Cardiac fibroblast (primary cell): ENCODE measurements at places on chromosomes 3 and 15.

DNA sequence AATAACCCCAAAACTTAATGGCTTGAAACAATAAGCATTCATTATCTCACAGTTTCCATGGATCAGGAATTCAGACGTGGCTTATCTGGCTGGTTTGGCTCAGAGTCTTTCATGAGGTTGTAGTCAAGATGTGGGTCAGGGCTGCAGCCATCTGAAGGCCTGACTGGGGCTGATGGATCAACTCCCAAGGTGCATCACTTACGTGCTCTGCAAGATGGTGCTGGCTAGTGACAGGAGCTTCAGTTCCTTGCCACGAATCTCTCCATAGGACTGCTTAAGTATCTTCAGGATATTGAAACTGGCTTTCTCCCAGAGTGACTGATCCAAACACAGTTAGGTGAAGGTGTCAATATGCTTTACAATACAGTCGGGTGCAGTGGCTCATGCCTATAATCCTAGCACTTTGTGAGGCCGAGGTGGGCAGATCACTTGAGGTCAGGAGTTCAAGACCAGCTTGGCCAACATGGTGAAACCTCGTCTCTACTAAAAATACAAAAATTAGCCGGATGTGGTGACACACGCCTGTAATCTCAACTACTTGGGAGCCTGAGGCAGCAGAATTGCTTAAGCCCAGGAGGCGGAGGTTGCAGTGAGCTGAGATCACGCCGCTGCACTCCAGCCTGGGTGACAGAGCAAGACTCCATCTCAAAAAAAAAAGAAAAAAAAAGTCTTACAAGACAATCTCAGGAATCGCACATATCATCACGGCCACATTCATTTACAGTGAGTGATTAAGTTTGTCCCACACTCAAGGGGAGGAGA is 28.5 kb upstream of the PTPRG start:
- DNase-seq = no peak

DNA sequence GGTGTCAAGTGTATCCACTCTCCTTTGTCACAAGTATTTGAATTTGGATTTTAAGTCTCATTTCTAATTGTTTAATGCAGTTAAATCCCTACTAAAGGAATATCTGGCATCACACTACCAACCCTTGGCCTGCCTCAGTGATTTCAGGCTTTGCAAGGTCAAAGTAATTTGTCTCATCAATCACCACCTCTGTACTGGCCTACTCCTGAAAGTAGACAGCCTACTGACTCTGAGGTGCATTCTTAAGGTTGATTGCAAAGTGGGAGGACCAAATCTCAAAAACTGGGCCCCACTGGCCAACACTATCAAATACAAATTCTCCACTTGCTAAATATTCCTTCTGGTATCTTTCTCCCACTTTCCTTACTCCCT is 851 bp upstream of the TEX55 start:
- no peak for DNase-seq

GRCh38 chr15:73326157-73326556 is 42.6 kb downstream of the HCN4 start:
- no peak for DNase-seq

DNA sequence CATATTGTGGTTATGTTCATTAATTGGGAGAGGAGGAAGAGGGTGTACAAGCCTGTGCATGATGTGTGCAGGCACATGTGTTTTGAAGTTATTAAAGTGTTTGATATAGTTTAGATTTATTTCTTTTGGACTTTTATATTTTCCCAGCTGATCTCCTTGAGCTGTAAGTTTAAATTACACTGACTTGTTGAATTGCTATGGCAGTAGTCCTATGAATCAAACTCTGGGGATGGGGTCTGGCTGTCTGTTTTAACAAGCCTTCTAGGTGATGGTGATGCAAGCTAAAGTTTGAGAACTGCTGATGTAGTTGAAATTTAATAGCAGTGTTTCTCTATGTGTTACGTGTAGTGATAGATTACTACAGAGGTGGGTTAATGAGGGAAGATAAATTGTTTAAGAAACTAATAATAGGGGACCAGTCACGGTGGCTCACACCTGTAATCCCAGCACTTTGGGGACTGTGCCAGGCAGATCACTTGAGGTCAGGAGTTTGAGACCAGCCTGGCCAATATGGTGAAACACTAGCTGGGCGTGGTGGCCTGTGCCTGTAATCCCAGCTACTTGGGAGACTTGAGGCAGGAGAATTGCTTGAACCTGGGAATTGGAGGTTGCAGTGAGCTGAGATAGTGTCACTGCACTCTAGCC is 7.0 kb downstream of the ARIH1 start:
- DNase-seq = no peak

- DNase-seq = no peak
These were observed 96.2 kb downstream of the IGF1R start for GRCh38 chr15:98744506-98744905.

- peak; percentile 36 for DNase-seq
These were observed 61.0 kb downstream of the IQSEC1 start for GRCh38 chr3:13012221-13012691.

DNA sequence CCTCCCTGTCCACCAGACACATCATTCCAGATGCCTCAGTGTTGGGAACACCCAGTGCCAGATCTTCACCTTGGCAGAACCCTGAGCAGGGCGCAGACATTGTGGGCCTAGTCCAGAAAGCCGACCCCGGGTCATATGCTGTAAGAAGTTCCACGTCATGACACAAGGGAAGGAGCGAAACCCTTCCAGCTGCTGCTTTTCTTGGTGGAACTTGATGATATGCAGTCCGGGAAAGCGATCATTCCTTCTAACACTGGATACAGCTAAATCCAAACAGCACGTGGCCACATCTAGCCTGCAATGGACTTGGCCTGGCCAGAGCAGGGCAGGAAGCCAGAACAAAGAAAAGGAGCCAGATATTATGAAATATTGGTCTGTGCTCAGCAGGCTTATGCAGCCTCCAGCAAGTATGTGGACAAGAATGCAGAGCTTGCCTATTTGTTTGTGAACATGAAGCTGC is 22.0 kb downstream of the GASK1A start:
- DNase-seq = peak; percentile 99

- no peak for DNase-seq
These were observed 435.0 kb upstream of the ATP10A start for GRCh38 chr15:26298010-26298658.

GRCh38 chr15:79962178-79962577 is 8.8 kb downstream of the BCL2A1 start:
- DNase-seq = no peak

GRCh38 chr3:186511245-186511644 is 32.9 kb downstream of the CRYGS start:
- DNase-seq = no peak

- DNase-seq = peak; percentile 52
These were observed 11.5 kb downstream of the ITPR1 start for GRCh38 chr3:4504340-4505261.

DNA sequence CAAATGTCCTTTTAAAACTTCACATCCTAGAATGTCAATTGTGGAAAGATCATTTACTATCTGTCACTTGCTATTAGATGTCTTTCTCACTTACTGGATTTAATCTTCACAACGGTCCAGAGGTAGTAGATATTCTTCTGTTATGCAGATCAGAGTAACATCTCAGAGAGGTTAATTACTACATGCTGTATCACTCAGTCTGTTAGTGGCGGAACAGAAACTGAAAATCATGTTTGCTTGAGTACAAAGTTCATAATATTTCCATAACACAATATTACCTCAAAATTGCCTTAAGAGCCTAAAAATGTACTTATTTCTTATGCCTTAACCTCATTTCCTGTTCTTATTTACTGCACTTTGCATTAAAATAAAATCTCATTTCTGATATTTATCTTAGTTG is 28.6 kb upstream of the GPR149 start:
- DNase-seq = no peak

DNA sequence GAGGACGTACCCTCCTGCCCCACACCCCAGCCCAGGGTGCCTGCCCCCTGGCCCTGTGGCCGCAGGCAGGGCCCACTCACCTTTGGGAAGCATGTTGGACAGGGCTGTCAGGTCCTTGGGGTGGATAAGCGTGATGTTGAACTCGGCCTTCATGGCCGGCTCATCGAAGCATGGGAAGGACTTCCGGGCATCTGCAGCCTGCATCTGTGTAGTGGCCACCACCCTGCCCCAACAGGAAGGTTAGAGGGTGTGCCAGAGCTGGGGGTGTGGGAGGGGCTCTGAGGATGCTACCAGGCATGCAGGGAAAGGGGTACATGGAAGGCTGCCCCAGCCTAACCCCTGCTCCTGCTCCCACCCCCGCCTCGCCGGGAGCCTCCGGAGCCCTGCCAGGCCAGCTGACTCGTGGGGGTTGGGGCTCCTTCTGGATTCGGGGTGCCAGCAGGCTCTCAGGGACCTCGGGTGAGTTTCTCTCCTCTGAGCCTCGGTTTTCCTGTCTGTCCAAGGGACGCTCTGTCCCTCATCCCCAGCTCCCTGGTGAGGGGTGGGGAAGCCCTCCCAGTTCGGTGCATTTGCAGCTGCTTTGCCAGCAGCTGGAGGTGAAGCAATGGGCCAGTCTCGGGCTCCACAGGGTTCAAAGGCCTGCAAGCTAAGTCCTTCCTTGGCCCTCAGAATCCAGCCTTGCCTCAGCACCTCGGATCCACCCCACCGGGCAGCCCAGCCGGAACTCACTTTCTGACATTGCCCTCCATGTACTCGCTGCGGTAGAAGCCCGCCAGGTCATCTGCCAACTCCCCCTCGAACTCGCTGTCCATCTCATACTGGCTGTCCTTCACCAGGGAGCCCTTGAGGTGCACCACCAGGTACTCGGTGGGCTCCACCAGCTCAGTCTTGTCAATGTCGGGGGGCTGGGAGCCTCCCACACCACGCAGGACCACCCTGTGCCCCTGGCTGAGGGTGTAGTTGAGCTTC is 9.1 kb downstream of the ANPEP start:
- no peak for DNase-seq

DNA sequence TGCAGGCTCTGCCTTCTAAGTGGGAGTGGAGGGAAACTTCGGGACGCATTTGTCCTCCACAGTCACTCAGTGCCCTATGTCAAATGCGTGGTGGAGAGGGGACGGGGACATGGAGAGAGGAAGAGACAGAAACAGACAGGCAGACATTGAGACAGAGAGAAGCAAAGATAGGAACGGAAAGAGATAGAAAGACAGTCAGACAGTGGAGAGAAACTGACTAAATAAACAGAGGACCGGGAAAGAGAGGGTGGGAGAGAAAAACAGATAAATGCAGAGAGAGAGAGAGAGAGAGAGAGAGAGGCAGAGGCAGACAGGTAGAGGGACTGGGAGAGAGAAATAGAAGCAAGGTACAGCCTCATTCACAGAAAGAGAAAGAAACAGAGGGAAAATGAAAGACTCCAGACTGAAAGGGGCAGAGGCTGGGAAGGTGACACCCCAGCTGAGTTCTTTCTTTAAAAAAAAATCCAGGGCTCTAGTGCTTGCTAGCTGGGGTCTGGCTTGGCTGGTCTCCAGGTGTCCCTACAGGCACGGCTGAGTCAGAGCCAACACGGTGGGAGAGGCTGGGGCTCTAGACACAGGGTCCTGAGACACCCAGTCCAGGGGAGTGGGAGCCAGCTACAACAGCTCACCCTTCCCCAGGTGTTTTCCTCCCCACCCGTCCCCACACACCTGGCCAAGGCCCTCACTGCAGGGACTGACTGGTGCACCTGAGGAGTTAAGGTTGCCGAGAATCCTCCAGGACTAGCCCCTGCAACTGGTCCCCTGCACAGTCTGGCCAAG is 506.1 kb upstream of the PROK2 start:
- no peak for DNase-seq

DNA sequence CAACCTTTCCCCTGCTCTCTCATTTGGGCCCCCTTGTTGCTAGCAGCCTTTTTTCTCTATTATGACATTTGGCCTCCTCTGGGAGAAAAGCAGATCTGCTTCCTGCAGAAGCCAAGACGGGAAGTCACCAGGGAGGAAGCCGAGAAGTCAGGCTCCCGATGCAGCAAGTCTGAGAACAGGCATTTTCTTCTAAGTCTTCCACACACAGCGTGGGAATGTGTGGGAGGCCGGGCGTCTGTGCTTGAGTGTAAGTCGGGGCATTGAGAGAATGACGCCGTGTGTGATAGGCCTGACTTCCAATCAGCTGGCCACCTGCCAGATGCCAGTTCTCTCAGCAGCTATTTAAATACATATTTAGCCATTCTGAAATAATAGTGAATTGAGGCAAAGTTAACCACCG is 75.8 kb upstream of the FAM98B start:
- peak; percentile 61 for DNase-seq

DNA sequence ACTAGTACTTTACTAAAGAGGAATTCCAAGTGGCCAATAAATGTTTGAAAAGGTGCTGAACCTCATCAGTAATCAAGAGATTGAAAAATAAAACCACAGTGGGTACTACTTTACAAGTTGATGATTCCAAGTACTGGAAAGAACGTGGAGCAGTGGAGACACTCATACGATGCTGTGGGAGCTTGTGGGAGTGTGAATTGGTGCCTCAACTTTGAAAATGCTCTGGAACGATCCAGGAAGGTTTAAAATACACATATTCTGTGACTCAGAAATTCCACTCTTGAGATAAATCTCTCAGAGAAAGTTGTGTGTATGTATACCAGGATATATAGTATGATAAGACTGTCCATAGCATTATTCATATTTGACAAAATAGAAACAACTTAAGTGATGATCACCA is 9.3 kb downstream of the LRCH3 start:
- peak; percentile 23 for DNase-seq
